ENCODE measurements at places on chromosomes 12 and 14.
A peak's percentile ranks its signal among the peaks of the same experiment; 100 is the strongest.

DNA sequence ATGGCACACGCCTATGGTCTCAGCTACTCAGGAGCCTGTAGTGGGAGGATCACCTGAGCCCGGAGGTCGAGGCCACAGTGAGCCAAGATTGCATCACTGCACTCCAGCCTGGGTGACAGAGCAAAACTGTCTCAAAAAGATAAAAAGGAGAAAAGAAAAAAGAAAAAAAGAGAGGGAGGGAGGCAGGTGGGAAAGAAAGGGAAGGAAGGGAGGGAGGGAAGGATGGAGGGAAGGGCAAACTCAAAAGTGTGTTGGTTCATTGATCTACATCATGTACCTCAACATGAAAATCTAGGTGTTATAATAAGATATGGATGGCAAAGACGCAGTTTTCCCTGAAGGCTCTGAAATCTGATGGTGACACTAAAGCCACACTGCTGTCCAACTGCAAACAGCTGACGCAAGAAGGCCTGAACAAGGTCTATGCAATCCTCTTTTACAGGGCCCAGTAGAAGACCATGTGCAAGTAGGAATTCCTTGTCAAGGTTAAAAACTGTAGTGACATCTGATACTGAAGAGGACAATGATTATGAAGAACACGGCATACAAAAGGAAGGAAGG is 143.6 kb downstream of the ITPR2 start:
- DNase-seq = no peak

DNA sequence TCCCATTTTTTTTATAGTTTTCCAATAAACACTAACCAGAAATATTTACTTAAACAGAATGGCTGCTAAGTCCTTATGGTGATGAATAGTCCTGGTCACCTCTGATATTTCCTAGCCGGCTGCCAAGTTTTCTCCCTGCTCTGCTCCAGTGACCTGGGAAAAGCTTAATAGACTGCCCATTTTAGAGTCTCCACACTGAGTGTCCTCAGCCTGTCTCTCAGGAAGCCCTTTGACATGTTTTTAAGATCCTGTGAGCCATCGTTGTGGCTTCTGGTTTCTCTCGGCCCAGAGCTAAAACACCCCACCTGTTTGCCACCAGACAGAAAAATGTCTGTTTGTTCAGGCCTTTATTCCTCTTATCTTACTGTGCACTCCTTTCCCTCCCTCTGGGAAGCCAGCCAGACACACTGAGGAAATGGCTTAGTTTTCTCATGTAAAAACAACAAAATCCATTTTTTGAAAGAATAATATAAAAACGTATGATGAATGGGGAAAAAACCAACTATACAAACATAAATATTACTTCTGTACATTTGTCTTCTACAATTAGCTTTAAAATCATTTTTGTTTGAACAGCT is 25.4 kb upstream of the ALDH2 start:
- peak; percentile 50 for DNase-seq

DNA sequence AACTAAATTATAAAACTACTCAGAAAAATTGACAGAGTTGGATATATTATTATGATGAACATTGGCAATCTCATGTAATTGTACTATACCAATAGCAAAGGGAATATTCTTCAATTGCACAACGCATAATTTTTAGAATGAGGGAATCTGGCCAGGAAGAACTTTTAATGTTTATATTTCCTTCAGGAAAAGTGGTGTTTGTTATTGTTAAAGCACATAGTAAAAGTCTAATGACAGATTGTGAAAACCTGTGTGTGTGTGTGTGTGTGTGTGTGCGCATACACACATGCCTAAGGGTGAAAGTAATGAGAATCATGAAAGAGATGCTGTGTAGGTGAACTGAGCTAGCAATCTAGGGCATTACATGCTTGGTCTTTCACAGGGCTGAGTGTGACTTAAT is 877.7 kb downstream of the SLC6A15 start:
- no peak for DNase-seq

DNA sequence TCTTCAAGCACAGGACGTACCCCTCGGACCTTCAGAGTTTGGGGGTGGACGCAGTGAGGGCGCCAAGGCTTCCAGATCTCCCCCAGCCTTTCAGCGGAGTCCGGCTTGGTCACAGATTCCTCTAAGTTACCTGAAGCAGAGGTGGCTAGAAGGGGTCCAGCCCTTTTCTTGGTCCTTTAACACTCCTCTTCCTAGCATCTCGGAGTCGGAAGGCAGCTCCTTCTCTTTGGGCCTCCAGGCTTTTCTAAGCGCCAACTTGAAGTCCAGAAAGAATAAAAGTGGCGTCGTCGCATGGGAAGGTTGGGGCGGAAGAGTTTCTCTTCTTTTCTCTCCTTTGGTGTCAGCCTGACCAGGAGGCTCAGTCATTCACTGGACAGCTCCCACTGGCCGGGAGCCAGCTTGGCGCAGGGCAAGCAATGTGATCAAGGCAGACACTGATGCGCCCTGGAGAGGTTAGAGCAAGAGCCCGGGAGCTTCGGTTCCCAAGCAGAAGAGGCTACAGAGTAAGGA is 9.6 kb downstream of the OR6S1 start:
- peak; percentile 78 for DNase-seq

DNA sequence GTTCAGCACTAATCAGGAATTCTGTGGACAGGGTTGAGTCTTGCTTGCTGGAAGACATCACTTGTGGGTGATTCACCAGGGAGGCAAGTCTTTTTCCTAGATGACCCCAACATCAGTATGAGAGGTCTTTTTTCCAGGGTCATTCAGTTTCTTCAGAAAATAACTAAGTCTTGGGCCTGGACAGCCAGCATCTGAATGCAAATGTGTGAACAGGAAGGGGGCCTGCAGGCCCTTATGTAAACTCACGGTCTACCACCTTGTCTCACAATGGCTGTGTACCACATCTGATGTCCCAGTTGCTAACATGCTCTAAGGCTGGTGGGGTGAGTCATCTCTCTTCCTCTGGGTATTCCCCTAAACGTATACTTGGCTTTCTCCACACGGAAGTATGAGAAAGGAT is 79.2 kb downstream of the HECTD4 start:
- no peak for DNase-seq

DNA sequence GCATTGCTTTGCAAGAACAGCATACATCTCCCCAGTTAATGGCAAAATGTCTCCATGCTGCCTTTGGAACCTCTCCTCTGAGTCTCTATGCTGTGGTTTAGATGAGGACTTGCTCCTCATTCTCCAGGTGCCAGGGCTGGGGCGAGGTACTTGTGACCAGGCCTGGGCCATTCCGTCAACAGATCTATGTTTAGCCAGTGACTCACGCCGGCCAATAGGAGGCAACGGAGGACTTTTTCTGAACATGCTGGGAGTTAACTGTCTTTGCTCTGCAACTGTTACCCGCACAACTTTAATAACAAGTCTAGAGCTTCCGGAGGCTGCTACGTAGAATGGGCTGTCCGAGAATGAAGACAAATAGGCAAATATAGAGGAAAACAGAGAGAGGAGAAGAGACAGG is 214.2 kb downstream of the GLT1D1 start:
- no peak for DNase-seq

DNA sequence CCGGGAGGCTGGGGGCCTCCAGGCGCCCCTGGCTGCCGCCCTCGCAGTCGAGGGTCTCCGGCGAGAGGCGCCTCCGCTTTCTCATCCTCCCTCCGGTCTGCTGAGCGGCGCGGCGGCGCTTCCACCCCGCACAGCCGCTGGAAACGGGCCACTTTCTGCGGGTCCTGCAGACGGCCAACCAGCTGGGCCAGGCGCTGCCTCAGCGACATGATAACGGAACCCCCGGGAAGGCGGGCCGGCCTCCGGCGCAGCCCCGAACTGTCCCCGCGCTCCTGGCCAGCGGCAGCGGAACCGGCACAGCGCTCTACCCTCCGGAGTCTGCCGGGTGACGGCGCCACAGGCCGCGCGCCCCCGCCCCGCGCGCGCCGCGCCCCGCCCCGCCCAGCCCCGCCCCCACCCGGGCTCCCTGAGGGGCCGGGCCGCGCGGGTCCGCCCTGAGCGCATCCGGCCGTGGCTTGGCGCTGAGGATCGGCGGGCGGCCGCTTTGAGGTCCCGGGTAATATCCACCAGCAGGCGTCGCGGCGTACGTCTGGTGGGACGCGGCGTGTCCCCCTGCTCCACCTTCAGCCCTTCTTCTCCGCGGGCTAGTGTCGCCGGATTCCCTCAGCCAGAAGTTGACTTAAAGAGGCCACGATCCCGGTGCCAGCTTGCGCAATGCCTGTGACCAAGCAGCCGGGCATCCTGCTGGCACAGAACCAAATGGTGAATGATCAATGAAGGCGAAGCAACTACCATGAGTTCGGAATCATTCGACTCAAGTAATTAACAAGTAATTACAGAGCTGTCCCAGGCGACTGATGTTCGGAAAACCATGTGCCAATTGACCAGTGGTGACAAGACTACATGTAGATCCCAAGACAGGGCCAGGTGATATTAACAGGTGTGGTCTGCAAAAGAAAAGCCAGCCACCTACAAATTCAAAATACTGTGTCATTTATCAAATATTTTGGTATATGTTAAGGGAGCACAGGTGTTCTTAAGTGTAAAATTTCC is at the start of gene SGPP1:
Gene SGPP1, minus strand, starts transcription at position 330 of the 993 bp plus-strand sequence. Its CDS starts 121 bp downstream, at position 209.
- DNase-seq = peak; percentile 84

GRCh38 chr12:50934981-50935807 is 17.1 kb upstream of the HIGD1C start:
- DNase-seq = no peak

DNA sequence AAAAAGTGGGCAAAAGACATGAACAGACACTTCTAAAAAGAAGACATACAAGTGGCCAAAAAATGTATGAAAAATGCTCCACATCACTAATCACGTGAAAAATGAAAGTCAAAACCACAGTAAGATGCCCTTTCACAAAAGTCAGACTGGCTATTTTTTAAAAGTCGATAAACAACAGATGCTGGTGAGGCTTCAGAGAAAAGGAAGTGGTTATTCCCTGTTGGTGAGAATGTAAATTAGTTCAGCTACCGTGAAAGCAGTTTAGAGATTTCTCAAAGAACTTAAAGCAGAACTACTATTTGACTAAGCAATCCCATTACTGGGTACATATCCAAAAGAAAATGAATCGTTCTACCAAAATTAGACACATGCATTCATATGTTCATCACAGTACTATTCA is 237.0 kb downstream of the KIF21A start:
- no peak for DNase-seq

GRCh38 chr14:36478782-36479181 is 41.2 kb downstream of the NKX2-1 start:
- no peak for DNase-seq

- no peak for DNase-seq
Measured at GRCh38 chr14:33924566-33925100, 26.2 kb downstream of the EGLN3 start.

GRCh38 chr14:22610931-22611330 is 12.8 kb downstream of the ABHD4 start:
- DNase-seq = no peak

DNA sequence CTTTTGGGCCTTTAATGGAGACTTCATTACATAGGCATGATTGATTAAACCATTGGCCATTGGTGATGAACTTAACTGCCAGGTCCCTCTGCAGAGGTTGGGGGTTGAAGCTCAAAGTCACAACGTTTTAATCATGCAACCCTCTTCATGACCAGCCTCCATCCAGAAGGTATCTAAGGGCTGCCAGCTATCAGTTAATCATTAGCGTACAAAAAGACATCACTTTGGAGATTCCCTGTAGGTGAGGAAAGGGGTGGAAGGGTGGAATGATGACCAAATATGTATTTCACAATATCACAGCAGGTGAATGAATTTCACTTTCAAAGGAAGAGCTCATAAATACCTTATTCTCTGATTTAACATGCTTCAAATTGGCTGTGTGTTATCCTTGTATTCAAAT is 92.0 kb downstream of the MIPOL1 start:
- no peak for DNase-seq

DNA sequence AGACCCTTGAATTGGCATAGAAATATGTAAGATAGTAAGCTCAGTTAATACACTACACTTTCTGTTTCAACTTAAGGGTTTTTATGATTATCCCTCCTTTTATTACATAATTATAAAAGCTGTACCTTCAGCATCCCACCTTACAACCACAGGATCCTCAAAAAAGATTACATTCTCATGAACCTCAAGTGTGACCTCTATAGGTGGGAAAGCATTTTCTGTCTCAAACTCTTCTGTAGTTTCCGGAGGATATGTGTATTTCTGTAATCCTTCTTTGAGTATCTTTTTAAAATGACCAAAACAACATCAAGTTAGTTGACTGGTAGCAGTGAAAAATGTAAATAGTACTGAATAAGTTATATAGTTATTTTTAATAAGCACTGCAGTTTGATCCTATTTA is 75.9 kb downstream of the DNAI7 start:
- no peak for DNase-seq

DNA sequence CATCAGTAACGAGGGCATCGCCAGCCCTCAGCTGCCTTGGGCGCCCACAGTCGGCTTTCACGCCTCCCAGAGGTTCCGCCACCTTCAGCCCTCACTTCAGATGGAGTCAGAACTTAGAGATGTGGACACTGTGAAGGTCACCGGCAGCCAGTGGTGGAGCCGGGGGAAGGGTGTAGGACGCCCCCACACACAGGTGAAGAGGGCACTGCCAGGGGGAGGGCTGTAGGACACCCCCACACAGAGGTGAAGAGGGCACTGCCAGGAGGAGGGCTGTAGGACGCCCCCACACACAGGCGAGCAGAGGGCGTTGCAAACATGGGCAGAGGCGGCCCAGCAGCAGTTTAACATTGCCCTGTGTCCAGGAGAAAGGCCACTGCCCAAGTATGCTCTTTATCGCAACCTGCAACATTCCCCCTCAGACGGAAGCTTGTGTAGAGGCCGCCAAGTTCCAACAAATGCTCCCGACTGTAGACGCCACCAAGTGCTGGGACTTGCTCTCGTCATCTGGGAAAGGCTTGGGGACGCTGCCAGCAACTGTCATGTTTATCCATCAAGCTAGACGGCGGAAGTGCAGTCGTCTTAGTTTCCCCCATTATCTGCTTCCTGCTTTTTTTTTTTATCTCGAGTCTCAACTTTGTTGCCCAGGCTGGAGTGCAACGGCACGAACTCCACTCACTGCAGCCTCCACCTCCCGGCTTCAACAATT is 4.9 kb upstream of the ANKLE2 start:
- peak; percentile 36 for DNase-seq

- no peak for DNase-seq
Measured at GRCh38 chr14:97025722-97026121, 228.5 kb downstream of the VRK1 start.

GRCh38 chr14:58824106-58824505 is 186.3 kb downstream of the DACT1 start:
- no peak for DNase-seq

DNA sequence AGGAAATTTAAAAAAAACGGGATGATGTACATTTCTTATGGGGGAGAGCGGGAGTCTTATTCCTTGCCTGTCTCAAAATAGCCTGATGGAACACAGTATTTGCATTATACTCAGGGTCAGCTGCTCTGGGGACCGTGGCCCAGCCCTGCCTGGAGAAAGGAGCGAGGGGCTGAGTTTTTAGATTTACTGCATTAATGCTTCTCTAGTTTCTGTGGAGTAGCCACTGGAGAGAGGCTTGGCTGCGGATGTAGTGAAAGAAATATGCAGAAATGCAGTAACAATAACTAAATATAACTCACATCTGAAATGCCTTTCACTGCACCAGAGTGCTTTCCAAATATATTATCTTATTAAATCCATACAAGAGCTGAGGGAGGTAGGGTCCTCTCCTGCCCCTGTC is 87.6 kb upstream of the MAP1LC3B2 start:
- no peak for DNase-seq

- no peak for DNase-seq
Measured at GRCh38 chr12:112740387-112740934, 51.1 kb upstream of the RPH3A start.

Measured in transverse colon (tissue), 4 donors.